Stimulated activated CD8-positive, alpha-beta memory T cell treated with anti-CD3 and anti-CD28 coated beads, Interleukin-7, amount 100 ng/mL, for 24 hours (primary cell): ENCODE measurements at places on chromosomes 6 and 20.

DNA sequence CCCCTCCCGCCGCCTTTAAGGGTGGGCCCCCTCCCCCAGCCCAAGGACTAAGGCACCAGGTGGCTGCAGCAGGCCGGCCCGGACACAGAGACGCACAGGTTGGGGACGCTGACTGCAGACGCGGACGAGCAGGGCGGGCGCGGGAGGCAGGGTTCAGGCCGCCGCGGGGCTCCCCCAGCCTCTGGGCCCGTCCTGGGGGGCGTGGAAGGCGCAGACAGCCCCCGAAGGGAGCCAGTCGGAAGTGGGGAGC is 9.3 kb downstream of the DUSP15 start:
- DNase-seq = no peak

DNA sequence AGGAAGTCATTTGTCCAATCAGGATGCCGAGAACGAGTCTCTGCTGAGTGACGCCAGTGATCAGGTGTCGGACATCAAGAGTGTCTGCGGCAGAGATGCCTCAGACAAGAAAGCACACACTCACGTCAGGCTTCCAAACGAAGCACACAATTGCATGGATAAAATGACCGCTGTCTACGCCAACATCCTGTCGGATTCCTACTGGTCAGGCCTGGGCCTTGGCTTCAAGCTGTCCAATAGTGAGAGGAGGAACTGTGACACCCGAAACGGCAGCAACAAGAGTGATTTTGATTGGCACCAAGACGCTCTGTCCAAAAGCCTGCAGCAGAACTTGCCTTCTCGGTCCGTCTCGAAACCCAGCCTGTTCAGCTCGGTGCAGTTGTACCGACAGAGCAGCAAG is 281.5 kb downstream of the TSHZ2 start:
- DNase-seq = no peak

- no peak for DNase-seq
Observed at GRCh38 chr6:170423814-170424603, 117.5 kb downstream of the FAM120B start.

- peak; percentile 64 for DNase-seq
Observed at GRCh38 chr6:33425668-33426577, 6.1 kb downstream of the SYNGAP1 start.

DNA sequence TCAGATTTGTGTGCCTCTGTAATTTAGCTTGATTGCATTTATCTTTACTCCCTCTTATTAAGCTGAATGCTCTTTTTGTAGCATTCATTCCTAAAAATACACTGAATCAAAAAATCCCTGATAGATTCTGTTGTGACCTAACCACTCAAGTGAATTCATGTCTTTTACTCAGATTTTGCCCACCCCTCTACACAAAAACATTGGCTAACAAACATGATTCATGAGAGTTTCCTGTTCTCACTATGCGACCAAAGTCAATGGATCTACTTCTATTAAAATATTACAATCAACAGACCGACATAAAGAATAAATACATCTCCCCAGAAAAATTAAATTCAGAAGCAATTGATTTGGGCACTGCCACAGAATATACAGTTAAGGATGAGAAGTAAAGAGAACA is 99.5 kb upstream of the THEMIS start:
- DNase-seq = no peak

DNA sequence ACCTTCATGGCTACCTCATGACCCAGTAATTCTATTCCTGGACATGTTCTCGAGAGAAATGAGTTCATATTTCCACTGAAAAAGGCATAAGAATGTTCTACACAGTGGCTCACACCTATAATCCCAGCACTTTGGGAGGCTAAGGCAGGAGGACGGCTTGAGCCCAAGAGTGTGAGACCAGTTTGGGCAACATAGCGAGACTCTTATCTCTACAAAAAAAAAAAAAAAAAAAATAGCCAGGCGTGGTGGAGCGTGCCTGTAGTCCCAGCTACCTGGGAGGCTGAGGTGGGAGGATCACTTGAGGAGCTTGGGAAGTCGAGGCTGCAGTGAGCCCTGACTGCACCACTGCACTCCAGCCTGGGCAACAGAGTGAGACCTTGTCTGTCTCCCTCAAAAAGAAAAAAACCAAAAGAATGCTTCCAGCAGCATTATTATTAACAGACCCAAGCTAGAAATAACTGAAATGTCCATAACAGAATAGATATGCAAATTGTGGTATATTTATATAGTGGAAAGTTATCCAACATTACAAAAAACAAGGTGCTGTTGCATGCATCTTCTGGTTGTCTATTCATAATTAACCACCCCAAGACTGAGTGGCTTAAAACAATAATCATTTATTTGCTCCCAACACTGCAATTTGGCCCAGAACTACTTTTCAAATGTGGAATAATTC is 9.4 kb upstream of the RAB44 start:
- no peak for DNase-seq

- DNase-seq = no peak
Observed at GRCh38 chr6:10138917-10139316, 276.0 kb downstream of the TFAP2A start.

GRCh38 chr6:113855500-113856374 is 1.4 kb upstream of the MARCKS start:
- no peak for DNase-seq

DNA sequence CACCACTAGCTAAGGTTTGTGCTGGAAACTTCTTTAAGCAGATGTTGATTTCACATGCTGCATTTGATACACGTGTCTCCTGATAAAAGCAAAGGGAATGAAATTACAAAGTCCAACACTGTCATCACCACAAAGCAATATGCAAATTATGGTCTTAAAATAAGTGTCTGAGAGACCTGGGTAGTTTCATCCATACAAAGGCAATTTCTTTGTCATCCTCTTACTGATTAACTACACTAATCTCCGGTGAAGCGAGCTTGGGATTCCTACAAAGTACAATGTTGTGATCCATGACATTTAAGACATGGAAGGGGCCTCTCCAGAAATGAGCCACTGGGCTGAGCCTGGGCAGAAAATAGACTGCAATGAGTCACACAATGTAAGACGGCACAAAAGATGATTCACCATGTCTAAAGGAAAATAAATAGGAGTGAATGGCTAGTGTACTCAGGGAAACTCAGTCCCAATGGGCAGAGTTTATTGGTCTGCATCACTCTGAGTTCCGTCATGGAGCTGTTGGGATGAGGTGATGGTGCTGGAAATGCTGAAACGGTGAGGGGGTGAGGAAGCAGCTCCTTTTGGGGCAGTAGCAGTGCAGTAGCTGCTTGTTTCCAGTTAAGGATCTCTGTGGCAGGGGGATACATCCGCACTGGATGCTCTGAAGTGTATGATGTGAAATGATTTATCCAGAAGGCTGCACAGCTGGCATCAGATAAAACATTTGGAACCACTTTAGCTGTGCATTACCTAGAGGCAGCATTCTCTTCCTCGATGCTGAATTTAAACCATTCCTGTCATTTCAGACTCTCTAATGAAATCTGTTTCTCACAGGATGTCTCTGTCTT is 103.3 kb downstream of the IBTK start:
- no peak for DNase-seq
